Activated CD8-positive, alpha-beta T cell treated with anti-CD3 and anti-CD28 coated beads, Interleukin-2, amount 10 ng/mL, durations not matched to agents 7 days and 5 days (primary cell): ENCODE measurements at places on chromosomes 3 and 15. TPM values are rescaled to one million over a fixed set of nuclear protein-coding genes. Genes with fewer than 3 reads are reported as not detected.

Gene BFSP2
- 0.45 TPM for total RNA-seq

Gene KLF15
- total RNA-seq = not detected

Gene ACTRT3
- total RNA-seq = 0.66 TPM

Gene TMOD2
- 12.0 TPM for total RNA-seq

Gene LMLN
- 6.0 TPM for total RNA-seq

Gene TNFAIP8L3
- not detected for total RNA-seq

Gene GOLGA8K
- total RNA-seq = 0.68 TPM

- peak overlapping the region; percentile 1 for H3K4me3 ChIP-seq
- peak overlapping the region; percentile 14 for H3K27ac ChIP-seq
- DNase-seq = no peak
- peaks cover 21% of the 10 kb centered on the region for H3K4me1 ChIP-seq
- no peaks in the 10 kb centered on the region for H3K27me3 ChIP-seq
- peaks cover 10% of the 10 kb centered on the region for H3K36me3 ChIP-seq
These were observed 61.3 kb downstream of the VGLL4 start for GRCh38 chr3:11582191-11582968.

DNA sequence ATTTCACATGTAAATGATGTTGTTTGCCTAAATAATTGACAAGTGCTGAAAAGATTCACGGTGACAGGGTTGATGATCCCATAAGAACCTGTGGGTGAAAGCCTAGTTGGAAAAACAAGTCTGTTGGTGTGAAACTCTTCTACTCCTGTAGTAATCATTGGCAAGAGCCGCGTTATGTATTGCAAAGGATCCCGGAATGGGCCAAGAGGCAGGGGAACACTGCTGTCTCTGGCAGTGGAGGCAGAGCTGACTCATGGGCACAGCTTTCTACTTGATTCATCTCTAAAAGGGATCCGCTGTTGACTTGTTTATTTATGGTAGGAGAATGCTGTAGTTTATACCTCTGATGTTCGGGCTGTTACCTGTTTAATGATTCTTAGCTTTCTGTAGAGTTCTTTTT is 63.1 kb downstream of the MAP6D1 start:
- no peak overlapping the region for H3K27ac ChIP-seq
- peaks cover 37% of the 10 kb centered on the region for H3K36me3 ChIP-seq
- peaks cover 11% of the 10 kb centered on the region for H3K4me1 ChIP-seq
- no peak for DNase-seq

DNA sequence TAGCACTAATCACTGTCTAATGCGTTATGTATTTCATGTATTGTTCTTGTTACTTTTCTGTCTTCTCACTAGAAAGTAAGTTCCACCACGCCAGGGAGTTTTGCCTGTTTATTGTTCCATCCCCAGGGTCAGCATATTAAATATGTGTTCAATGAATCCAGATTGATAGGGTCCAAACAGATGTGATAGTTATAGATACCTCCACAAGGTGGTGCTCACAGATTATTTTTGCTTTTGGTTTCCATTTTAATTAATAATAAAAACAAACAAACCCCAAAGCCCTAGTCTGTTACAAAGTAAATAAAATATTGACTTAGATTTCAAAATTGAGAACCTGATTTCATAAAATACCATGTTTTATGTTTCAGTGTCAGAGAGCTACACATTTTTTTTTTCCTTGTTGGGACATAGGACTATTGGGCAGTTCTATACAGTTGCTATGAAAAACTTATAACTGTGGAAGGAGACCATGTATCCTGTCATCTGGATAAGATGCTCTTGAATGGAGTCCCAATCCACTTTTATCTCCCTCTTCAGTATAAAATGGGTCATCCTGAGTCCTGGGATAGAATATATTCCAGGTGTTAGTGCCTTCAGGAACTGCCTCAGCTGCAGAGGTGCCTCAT is 12.4 kb downstream of the OTOL1 start:
- H3K36me3 ChIP-seq = no peaks in the 10 kb centered on the region
- H3K27me3 ChIP-seq = no peaks in the 10 kb centered on the region
- H3K27ac ChIP-seq = no peak overlapping the region
- no peaks in the 10 kb centered on the region for H3K4me1 ChIP-seq
- no peak overlapping the region for H3K4me3 ChIP-seq

- H3K4me1 ChIP-seq = no peaks in the 10 kb centered on the region
- peaks cover 27% of the 10 kb centered on the region for H3K36me3 ChIP-seq
- no peak overlapping the region for H3K27ac ChIP-seq
- H3K4me3 ChIP-seq = no peak overlapping the region
These were observed 59.1 kb upstream of the TOP2B start for GRCh38 chr3:25723802-25724201.

DNA sequence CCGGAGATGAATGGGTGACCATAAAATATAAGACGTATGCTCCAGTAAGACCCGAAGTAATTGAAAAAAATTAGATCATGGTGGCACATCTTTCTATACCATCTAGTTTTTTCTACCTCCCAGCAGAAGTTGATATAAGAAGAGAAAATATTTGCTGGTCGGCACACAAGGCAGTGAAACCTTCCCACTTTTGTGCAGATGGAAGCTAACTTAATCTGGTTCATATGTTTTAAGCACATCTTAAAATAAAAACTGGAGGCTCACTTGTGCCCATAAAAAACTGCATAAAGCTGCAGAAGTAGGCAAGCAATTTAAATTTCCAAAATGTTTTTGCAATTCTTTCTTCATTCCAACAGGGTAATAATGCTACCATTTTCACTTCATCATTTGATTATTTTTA is 449.2 kb downstream of the CNTN3 start:
- no peaks in the 10 kb centered on the region for H3K27me3 ChIP-seq
- no peaks in the 10 kb centered on the region for H3K36me3 ChIP-seq
- H3K4me1 ChIP-seq = no peaks in the 10 kb centered on the region

- H3K4me1 ChIP-seq = no peaks in the 10 kb centered on the region
- H3K27ac ChIP-seq = no peak overlapping the region
These were observed 177.6 kb downstream of the STAC start for GRCh38 chr3:36557708-36558421.

DNA sequence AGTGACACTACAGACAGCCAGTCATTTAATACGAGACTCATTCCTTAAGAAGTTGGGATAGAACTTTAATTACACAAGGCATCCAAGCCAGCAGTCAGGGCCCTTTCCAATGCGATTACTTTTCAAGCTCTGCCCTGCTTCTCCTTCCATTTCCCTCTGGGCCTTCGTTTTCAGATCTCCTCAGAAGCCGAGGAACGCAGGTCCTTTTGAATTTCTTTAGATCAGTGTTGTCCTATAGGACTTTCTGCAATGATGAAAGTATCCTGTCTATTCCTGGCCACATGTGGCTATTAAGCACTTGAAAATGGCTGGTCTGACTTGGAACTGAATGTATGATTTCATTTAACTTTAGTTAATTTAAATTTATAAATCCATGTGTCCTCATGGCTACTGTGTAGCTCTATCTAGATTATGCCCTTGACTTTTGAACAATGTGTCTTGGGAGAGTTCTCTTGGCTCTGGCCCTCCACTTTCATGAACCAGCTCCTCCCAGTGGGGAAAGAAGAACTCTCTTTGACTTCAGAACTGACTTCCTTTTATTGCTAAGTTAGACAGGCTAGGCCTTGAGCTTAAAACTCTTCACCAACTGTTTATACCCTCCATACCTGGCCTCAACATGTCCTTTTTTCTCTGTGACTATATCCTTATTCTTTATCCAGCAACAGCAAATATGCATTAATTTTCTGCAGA is 22.6 kb downstream of the TGFBR2 start:
- peak overlapping the region; percentile 25 for H3K4me3 ChIP-seq
- peak overlapping the region; percentile 79 for H3K27ac ChIP-seq
- H3K36me3 ChIP-seq = peaks cover 74% of the 10 kb centered on the region
- H3K27me3 ChIP-seq = no peaks in the 10 kb centered on the region
- peaks cover 90% of the 10 kb centered on the region for H3K4me1 ChIP-seq

- H3K36me3 ChIP-seq = peaks cover 47% of the 10 kb centered on the region
- no peak overlapping the region for H3K4me3 ChIP-seq
- peaks cover 15% of the 10 kb centered on the region for H3K4me1 ChIP-seq
- H3K27me3 ChIP-seq = no peaks in the 10 kb centered on the region
- no peak for DNase-seq
- no peak overlapping the region for H3K27ac ChIP-seq
These were observed 23.6 kb downstream of the ZNF592 start for GRCh38 chr15:84772031-84772430.

DNA sequence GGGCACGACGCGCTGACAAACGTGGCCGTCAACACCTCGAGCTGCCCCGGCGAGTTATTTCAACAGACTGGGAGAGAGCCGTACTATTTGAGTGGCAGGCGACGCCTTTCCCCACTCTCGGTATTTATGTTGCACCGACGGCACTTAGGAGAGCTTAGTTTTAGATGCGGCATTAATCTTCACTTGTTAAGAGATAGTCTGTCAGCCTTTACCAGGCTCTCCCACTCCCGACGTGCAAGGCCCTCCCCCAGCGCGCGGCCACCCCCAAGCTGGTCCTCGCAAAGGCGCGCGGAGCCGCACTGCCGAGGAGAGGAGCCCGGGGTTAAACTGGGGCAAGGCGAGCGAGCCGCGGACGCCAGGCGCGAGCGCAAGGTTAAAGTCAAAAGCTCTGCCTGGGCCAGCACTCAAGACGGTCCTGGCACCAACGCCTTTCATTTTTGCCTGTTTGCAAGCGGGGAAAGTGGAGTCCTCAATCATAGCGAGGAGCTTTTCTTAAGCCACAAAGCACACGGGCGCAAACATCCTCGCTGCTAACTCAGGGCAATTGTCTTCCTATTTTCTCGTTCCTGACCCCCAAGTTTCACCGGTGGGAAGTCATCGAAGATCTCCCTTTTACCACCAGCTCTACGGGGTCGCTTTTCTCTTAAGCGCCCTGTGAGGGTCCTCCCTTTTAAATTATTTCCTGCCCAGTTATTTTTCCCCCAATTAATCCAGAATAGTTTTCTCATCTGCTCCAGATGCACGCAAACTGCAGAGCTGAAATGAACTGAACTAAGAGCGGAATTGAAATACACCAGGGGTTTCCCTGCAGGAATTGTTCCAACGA is 86.6 kb downstream of the NR2F2 start:
- H3K27me3 ChIP-seq = peaks cover 54% of the 10 kb centered on the region
- H3K36me3 ChIP-seq = no peaks in the 10 kb centered on the region
- DNase-seq = no peak
- no peaks in the 10 kb centered on the region for H3K4me1 ChIP-seq
- no peak overlapping the region for H3K27ac ChIP-seq

DNA sequence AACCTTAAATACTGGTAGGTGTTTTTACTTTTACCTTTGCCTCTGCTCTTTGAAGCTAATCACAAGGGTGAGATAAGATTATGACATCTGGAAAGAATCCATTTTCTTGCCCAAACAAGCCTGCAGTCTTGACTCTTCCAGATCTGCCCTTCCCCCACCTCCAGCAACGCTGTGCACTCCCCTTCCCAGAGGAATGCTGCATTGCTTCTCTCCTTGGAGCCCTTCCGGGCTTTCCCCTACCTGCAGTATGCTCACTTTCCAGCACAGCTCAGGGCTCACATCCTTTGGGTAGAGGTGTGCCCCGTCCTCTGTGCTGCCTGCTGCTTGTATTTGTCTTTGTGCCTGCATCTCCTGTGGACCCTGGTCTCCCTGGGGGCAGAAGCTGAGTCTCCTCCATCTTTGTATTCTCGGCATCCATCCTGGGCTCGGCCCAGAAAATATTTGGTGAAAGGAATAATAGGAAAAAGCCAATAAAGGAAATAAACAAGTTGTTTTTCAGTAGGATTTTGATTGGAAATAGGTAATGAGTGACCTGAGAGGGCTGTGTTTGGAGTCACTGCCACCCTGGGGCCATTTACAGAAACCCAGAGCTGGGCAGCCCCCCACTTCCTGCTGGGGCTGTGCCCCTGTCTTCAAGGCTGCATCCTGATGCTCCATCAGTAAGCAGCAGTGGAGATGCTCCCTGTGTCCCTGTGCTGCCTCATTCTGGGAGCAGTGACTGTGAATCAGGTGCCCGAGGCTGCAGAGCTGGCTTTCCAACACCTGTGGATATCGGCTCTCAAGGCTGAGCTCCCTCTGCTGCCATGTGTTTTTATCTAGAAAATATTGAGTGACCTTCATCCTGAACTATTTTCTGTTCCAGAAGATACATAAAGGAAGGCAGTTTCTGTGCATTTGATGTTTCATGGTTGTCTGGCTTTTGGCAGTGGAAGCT is 117.5 kb downstream of the EEFSEC start:
- peaks cover 2% of the 10 kb centered on the region for H3K36me3 ChIP-seq
- H3K27ac ChIP-seq = no peak overlapping the region
- DNase-seq = no peak
- H3K27me3 ChIP-seq = no peaks in the 10 kb centered on the region

DNA sequence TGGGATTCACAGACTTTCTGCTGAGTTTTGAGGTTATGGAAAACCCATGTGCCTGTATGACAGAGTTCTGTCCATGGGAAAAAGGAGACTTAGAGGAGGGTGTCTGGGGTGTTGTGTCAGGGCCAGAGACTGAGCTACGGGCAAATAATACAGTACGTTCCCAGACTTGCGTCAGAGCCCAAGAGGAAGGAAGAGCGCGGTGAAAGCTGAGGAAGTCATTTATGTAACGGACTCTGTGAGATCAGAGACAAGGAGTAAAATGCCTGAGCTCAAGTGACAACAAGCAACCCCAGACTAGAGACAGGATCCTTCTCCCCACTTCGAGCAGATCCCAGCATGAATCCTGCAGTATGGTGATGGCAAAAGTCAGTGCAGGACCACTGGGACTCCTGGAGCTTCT is 368.6 kb upstream of the MCTP2 start:
- no peak overlapping the region for H3K27ac ChIP-seq
- no peak for DNase-seq
- H3K4me3 ChIP-seq = no peak overlapping the region
- no peaks in the 10 kb centered on the region for H3K36me3 ChIP-seq

- DNase-seq = no peak
- H3K36me3 ChIP-seq = no peaks in the 10 kb centered on the region
- H3K4me3 ChIP-seq = no peak overlapping the region
- H3K4me1 ChIP-seq = no peaks in the 10 kb centered on the region
- no peak overlapping the region for H3K27ac ChIP-seq
- peaks cover 2% of the 10 kb centered on the region for H3K27me3 ChIP-seq
These were observed 35.6 kb upstream of the FGF7 start for GRCh38 chr15:49387471-49387870.

DNA sequence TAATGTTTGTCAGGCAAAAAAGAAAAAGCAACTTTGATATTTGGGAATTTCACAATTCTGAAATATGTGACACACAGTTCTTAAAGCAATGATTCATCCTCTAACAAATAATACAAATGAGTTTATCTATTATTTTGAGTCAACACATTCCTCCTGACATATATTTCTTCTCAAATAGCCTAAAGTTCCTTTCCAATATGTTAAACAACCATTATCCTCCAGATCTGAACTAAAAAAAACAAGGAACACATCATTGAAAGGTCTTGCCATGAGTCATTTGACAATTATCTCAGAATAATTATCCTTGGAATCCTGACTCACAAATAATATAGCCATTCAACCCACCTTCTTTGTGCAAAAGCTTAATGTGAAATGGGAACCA is 208.7 kb upstream of the CDIN1 start:
- no peaks in the 10 kb centered on the region for H3K27me3 ChIP-seq
- no peak for DNase-seq
- no peak overlapping the region for H3K4me3 ChIP-seq
- no peaks in the 10 kb centered on the region for H3K36me3 ChIP-seq
- H3K4me1 ChIP-seq = no peaks in the 10 kb centered on the region

DNA sequence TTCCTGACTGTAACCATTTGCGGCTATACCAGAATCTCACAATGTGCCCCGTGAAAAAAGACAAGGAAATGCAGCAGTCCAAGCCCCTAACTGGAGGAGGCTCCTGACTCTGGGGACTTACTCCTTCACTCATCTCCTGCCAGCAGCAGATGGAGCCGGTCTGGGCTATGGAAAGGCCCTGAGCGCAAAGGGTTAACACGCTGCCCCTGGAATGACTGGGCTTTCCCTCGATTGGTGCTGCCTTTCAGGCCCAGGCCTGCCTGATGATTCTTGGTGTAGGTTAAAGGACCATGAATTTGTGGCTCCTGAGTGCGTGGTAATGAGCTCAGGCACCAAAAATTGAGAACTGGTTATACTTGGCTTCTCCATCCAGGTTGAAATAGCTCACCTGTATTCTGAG is 42.3 kb upstream of the GALNT15 start:
- no peaks in the 10 kb centered on the region for H3K4me1 ChIP-seq
- no peaks in the 10 kb centered on the region for H3K27me3 ChIP-seq
- DNase-seq = no peak
- H3K27ac ChIP-seq = no peak overlapping the region
- H3K36me3 ChIP-seq = no peaks in the 10 kb centered on the region
